PC-3 (cell line): ENCODE measurements at places on chromosomes 12 and 14. TPM values are rescaled to one million over a fixed set of nuclear protein-coding genes. Genes with fewer than 3 reads are reported as not detected.
A peak's percentile ranks its signal among the peaks of the same experiment; 100 is the strongest.

- no peaks in the 10 kb centered on the region for H3K36me3 ChIP-seq
- H3K4me3 ChIP-seq = no peak overlapping the region
- no peak for DNase-seq
- peak overlapping the region; percentile 24 for H3K27ac ChIP-seq
These were observed 462.0 kb upstream of the SYT1 start for GRCh38 chr12:78402366-78403134.

GRCh38 chr12:4116251-4117111, 157.1 kb upstream of the CCND2 start:
- no peak for DNase-seq
- H3K4me3 ChIP-seq = no peak overlapping the region
- H3K4me1 ChIP-seq = no peaks in the 10 kb centered on the region
- H3K36me3 ChIP-seq = no peaks in the 10 kb centered on the region
- H3K27me3 ChIP-seq = peaks cover 36% of the 10 kb centered on the region; the same call in 1 of the 2 replicates
- no peak overlapping the region for H3K27ac ChIP-seq

- DNase-seq = no peak
- no peaks in the 10 kb centered on the region for H3K27me3 ChIP-seq
- H3K4me3 ChIP-seq = no peak overlapping the region
- 0 out of 2 replicates have a peak overlapping the region, but pooled peaks have one; percentile 3 for H3K27ac ChIP-seq
- peaks cover 27% of the 10 kb centered on the region for H3K4me1 ChIP-seq
- no peaks in the 10 kb centered on the region for H3K36me3 ChIP-seq
These were observed 16.4 kb upstream of the KERA start for GRCh38 chr12:91074154-91074709.

GRCh38 chr14:64968167-64968566, 4.0 kb downstream of the RAB15 start:
- H3K27ac ChIP-seq = no peak overlapping the region
- H3K4me1 ChIP-seq = peaks cover 29% of the 10 kb centered on the region
- DNase-seq = no peak
- no peaks in the 10 kb centered on the region for H3K36me3 ChIP-seq
- H3K4me3 ChIP-seq = no peak overlapping the region
- H3K27me3 ChIP-seq = no peaks in the 10 kb centered on the region

DNA sequence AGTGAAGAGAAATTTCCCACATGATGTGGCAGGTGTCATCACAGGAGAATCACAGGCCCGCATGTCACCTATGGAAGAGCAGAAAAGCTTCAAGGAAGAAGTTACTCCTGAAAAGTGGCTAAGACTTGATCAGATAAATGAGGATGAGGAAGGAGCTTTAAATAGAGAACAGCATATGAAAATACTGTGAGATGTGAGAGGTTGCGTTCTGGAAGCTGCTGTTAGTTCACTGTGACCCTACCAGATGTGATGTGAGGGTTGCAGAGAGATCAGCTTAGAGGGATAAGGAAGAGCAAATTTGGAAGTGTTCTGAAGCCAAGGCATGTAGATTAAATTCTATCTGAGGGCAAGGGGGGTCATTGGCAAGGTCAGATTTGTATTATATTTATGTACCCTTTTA, 17.1 kb downstream of the ERP27 start:
- H3K27me3 ChIP-seq = no peaks in the 10 kb centered on the region
- no peak for DNase-seq
- no peak overlapping the region for H3K4me3 ChIP-seq

DNA sequence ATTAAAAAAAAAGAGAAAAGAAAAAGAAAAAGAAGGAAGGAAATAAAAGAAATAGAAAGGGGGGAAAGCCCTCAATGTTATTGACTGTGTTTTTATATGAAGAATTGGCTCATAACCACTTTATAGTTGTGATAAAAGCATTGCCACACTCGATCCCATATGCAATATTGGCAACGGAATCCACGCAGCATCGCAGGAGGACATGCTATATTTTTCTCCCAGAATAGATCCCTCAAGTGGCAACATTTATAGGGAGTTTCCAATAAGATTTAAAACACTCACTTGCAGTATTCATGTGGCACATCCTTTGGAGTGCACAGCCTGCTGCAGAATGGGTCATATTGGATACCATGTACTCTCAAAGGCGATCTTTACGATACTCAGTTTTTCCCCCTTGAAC, 223.3 kb downstream of the EGLN3 start:
- H3K4me3 ChIP-seq = no peak overlapping the region
- H3K36me3 ChIP-seq = no peaks in the 10 kb centered on the region
- no peak for DNase-seq
- no peak overlapping the region for H3K27ac ChIP-seq
- H3K4me1 ChIP-seq = peaks cover 30% of the 10 kb centered on the region

DNA sequence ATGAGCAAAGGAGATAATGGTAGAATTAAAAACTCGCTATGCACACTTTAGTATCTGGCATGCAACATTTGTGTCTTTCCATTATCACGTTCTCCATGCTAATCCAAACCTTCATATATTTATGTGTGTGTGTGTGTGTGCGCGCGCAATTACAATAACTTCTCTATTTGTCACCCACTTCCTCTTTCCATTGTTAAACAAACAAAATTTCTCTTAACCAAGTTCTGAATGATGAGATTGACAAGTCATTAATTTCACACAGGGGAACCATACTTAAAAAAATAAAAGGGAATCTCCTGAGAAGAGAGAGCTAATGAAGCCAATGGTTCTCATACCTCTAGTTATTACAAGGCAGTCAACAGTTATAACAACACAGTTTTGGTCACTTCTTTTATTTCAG, 575.9 kb upstream of the MDGA2 start:
- H3K27ac ChIP-seq = no peak overlapping the region
- no peak for DNase-seq
- H3K36me3 ChIP-seq = no peaks in the 10 kb centered on the region

DNA sequence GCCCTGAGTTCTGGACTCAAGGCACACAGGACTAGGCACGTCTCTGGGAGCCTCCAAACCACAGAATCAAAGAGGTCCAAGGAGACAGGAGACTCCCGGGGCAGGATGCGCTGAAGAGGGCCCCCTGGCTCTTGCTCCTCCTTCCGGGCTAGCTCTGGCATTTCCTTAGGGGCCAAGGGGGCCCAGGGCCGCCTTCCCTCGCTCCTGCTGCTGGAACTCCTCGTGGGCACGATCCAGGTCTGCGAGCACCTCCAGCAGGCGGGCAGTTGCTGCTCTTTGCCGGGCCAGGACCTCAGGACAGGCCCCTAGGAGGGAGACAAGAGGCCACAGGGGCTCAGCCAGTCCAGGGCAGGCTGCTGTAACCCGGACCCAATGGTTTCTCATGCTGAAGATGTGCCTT, 35.8 kb downstream of the RASAL1 start:
- DNase-seq = no peak
- no peak overlapping the region for H3K4me3 ChIP-seq
- H3K4me1 ChIP-seq = 0 out of 2 replicates have a peak, but pooled peaks cover 4% of the 10 kb centered on the region

DNA sequence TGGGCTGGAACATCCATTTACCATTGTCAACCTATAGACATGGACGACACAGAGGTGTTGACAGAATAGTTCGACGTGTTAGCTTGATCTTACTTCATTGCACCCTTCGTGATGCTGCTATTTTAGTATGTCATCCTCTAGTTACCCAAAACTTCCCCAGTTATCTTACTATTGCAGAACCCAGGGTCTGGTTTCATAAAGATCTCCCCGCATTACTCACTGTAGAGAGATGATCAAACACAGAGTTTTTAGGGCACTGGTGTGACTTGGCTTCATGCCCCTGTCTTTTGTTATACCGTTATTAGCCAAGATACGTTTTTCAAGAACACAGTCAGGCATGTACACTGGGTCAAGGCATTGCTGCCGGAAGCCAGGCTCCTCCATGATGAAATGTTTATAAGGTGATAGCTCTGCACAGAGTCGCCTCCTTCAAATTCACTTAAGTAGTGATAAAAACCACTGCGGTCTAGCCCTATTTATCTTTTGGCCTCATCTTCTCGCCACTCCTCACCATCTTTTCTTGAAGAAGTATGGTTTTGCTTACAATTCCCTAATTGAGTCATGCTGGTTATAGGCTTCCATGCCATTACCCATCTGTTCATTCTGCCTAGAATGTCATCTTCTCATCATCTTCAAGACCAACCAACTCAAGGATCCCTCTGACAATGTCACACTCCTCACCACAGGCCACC, 1127.9 kb downstream of the VRK1 start:
- no peaks in the 10 kb centered on the region for H3K4me1 ChIP-seq
- H3K27ac ChIP-seq = no peak overlapping the region
- DNase-seq = no peak
- H3K4me3 ChIP-seq = no peak overlapping the region

DNA sequence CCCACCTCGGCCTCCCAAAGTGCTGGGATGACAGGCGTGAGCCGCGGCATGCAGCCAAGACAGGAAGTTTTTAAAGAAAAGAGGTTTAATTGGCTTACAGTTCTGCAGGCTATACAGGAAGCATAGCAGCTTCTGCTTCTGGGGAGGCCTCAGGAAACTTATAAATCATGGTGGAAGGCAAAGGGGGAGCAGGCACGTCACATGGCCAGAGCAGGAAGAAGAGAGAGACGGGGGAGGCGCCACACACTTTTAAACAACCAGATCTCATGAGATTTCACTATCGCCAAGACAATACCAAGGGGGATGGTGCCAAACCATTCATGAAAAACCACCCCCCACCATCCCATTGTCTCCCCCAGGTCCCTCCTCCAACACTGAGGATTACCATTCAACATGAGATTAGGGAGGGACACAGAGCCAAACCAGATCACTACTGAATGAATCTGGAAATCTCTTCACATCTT, 14.1 kb downstream of the CCDC63 start:
- no peak overlapping the region for H3K4me3 ChIP-seq
- DNase-seq = no peak
- H3K36me3 ChIP-seq = no peaks in the 10 kb centered on the region
- H3K27me3 ChIP-seq = no peaks in the 10 kb centered on the region
- no peak overlapping the region for H3K27ac ChIP-seq

DNA sequence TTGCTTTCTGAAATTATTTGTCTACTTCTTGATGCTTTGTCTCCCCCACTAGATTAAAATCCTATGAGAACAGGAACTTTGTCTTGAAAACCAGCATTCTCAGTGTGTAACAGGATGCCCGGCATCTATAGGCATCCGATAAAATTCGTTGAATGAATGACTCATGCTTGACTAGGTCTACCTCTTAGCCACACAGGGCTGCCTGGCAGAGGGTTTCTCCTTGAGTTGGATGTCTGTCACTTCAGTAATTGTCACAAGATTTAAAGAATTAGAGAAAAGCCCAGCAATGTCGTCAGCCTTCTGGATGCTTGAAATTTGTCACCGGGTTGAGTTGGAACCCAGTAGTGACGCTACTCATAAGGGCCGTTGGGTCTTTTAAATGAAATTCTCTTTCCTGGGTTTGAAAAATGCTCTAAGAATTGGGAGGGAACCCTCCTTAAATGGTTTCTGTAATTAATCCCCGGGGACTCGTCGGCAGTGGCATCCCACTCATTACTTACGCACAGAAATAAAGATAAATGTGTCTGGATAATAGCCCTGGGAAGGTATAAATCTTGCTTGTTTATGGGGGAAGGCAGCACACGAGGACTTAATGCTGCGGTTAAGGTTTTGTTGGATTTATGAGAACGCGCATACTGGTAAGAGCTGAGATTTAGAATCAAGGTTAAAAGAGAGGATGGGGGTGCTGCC, 194.1 kb downstream of the AACS start:
- H3K4me1 ChIP-seq = no peaks in the 10 kb centered on the region
- no peak overlapping the region for H3K27ac ChIP-seq
- DNase-seq = peak; percentile 33
- H3K4me3 ChIP-seq = no peak overlapping the region
- no peaks in the 10 kb centered on the region for H3K36me3 ChIP-seq
- H3K27me3 ChIP-seq = peaks cover 70% of the 10 kb centered on the region

DNA sequence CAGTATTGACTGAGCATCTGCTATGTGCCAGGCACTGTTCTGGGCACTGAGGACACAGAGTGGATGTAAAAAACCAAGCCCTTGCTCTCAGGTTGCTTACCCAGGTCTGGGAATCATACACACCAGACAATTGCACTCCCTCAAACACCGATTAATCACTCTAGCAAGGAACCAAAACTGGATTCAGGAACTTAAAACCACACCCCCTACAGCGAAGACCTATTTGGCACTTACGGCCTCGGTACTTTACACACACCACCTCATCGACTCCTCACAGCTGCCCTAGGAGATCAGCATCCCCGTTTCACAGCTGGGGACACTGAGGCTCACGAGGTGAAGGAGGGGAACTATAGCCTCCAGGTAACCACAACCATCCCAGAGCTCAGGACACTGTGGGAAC, 1.6 kb downstream of the GLTP start:
- no peaks in the 10 kb centered on the region for H3K36me3 ChIP-seq
- H3K27me3 ChIP-seq = no peaks in the 10 kb centered on the region
- peaks cover 47% of the 10 kb centered on the region for H3K4me1 ChIP-seq

GRCh38 chr12:114920771-114921554, 237.0 kb upstream of the TBX3 start:
- peak overlapping the region; percentile 38 for H3K27ac ChIP-seq
- peak; percentile 77 for DNase-seq
- H3K27me3 ChIP-seq = no peaks in the 10 kb centered on the region
- peaks cover 55% of the 10 kb centered on the region for H3K4me1 ChIP-seq
- no peak overlapping the region for H3K4me3 ChIP-seq

DNA sequence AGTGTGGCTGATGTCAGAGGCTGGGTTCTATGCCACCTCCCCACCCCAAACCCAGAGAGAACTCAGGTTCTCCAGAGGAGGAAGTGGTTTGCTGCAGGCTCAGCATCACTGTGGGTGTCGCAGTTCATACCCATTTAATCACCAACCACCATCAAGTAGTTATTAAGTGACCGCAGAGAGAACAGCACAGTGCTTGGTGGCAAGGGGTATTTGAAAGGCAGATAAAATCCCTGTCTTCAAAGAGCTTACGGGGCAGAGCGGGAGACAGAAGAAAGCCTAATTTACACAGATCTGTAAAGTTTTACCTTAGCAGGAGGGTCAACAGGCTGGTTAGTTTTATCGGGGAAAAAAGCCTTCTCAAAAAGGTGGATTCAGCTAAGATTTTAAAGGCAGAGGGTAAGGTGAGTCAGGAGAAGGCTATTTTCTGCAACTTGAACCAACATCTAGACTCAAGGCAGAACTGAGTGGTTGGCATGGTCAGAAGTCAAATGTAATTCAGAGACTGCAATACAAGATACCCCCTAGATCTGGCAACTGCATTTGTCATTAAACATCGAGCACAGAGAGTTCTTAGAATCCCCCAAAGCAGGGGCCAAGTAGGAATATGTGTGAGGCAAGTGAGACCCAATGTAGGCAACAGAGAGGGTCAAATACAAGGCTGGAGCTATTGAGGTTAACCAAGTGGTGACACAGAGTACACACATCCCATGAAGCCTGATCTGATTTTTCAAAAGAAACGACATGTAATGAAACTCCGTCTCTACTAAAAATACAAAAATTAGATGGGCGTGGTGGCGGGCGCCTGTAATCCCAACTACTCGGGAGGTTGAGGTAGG, 13.2 kb downstream of the PXN start:
- H3K27me3 ChIP-seq = no peaks in the 10 kb centered on the region
- peaks cover 56% of the 10 kb centered on the region for H3K36me3 ChIP-seq
- H3K4me3 ChIP-seq = no peak overlapping the region
- DNase-seq = no peak
- no peak overlapping the region for H3K27ac ChIP-seq

GRCh38 chr14:35858521-35859209, 32.5 kb downstream of the BRMS1L start:
- no peak for DNase-seq
- H3K27me3 ChIP-seq = no peaks in the 10 kb centered on the region
- H3K4me3 ChIP-seq = no peak overlapping the region
- no peaks in the 10 kb centered on the region for H3K36me3 ChIP-seq

CDH24 gene
- total RNA-seq = 14.8 and 16.4 TPM in 2 replicates

ENDOU gene
- not detected in 2 replicates for total RNA-seq

ACSS3 gene
- total RNA-seq = not detected in 2 replicates

CMA1 gene
- not detected in 2 replicates for total RNA-seq

BDKRB1 gene
- total RNA-seq = 0.69 TPM in 1 of 2 replicates, not detected in the other

ATF7IP gene
- total RNA-seq = 12.5 and 16.9 TPM in 2 replicates
